ENCODE measurements at places on chromosomes 3 and 15.

GRCh38 chr3:11389386-11390268 is 117.4 kb downstream of the ATG7 start:
- H3K27me3 ChIP-seq = no peaks in the 10 kb centered on the region
- peaks cover 8% of the 10 kb centered on the region for H3K4me1 ChIP-seq
- DNase-seq = no peak
- no peaks in the 10 kb centered on the region for H3K36me3 ChIP-seq
- H3K27ac ChIP-seq = no peak overlapping the region

DNA sequence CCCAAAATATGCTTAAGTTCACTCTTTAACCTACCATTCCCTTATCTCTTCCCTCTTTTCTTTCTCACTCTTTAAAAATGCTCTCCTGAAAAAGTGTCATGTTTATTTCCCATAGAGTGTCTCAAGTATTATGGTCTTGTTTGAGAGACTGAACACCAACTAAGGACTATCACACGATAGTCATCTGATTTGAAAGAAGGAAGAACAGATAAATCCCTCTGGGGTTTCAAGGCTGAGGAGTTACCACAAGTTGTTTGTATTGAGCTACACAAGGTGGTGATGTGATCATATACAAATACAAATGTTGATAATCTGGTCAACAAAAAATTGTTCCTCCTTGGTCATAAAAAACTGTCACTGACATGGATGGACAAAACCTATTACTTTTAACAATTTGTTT is 13.8 kb downstream of the MEIS2 start:
- H3K27ac ChIP-seq = no peak overlapping the region
- no peaks in the 10 kb centered on the region for H3K36me3 ChIP-seq
- H3K27me3 ChIP-seq = no peaks in the 10 kb centered on the region

- H3K4me3 ChIP-seq = no peak overlapping the region
- H3K27me3 ChIP-seq = no peaks in the 10 kb centered on the region
- H3K36me3 ChIP-seq = no peaks in the 10 kb centered on the region
- no peaks in the 10 kb centered on the region for H3K4me1 ChIP-seq
- no peak for DNase-seq
Measured at GRCh38 chr3:10581251-10581650, 75.9 kb upstream of the ATP2B2 start.

- no peak overlapping the region for H3K27ac ChIP-seq
- H3K36me3 ChIP-seq = no peaks in the 10 kb centered on the region
- no peak overlapping the region for H3K4me3 ChIP-seq
- no peak for DNase-seq
Measured at GRCh38 chr3:87175732-87176131, 51.4 kb upstream of the CHMP2B start.

- H3K4me1 ChIP-seq = no peaks in the 10 kb centered on the region
- peak overlapping the region; percentile 62 for H3K27ac ChIP-seq
- no peak overlapping the region for H3K4me3 ChIP-seq
- peak; percentile 81 for DNase-seq
Measured at GRCh38 chr15:90823455-90823974, 44.9 kb upstream of the FURIN start.

DNA sequence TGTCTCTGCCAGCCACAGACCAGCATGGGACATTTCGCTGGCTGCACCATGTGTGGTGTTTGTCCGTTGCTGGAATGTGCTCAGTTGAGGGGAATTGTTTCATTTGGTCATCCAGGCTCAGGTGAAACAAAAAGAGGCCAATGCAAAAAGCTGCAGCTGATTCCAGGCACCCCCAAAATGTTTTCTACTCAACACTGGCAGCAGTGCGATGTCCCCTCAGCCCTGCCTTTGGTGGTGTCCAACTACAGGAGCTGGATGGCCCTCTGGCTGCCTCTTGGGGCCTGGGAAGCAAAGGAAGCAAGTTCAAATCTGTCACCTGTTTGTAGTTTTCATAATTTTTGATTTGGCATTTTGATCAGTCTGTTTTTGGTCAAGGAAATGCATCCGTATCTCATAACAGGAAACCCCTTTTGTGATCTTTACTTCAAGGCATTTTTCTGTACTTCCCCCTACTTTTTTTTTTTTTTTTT is 141.8 kb downstream of the EEFSEC start:
- H3K4me1 ChIP-seq = no peaks in the 10 kb centered on the region
- no peaks in the 10 kb centered on the region for H3K27me3 ChIP-seq
- no peak overlapping the region for H3K4me3 ChIP-seq
- no peak overlapping the region for H3K27ac ChIP-seq

GRCh38 chr15:96332637-96333121 is 2.2 kb downstream of the NR2F2 start:
- DNase-seq = no peak
- H3K4me1 ChIP-seq = no peaks in the 10 kb centered on the region
- H3K4me3 ChIP-seq = peak overlapping the region; percentile 50
- peak overlapping the region; percentile 84 for H3K27ac ChIP-seq
- H3K36me3 ChIP-seq = no peaks in the 10 kb centered on the region
- H3K27me3 ChIP-seq = no peaks in the 10 kb centered on the region

- H3K4me1 ChIP-seq = no peaks in the 10 kb centered on the region
- no peak for DNase-seq
- no peak overlapping the region for H3K27ac ChIP-seq
- no peak overlapping the region for H3K4me3 ChIP-seq
Measured at GRCh38 chr15:70034141-70034540, 63.6 kb downstream of the TLE3 start.

DNA sequence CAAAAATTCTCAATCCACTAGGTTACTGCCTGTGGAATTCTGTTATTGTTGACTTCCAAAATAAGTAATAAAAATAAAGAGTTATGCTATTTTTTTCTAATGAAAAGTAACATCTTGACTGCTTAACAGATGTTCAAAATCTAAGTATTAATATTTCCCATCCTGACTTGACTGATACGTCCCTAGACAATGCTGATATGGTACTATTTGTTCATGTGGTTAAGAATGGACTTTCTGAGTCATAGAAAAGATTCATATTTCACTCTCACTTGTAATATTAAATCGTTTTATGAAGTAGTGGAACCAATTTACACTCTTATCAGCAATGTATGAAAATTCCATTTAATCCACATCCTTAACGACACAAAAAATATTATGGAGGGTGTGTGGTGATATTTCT is 104.8 kb upstream of the PLSCR5 start:
- H3K4me1 ChIP-seq = no peaks in the 10 kb centered on the region
- no peaks in the 10 kb centered on the region for H3K36me3 ChIP-seq
- H3K4me3 ChIP-seq = no peak overlapping the region

DNA sequence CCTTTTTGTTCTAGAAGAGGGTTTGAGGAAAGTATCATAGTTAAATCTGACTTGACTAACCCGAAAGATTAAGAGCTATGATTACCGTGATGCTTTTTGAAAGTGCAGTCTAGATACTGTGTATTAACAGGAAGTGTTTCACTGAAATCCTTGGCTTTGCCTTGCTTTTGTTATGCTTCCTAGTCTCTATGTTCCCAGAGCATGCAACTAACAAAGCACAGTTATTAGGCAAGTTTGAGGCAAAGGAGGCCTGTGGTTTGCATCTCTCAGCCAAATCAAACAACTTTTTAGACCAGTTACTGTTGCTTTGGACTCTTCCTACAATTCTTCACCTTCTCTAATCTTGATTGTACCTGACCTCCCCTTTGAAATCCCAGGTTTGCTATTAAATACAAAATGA is 3.9 kb downstream of the LXN start:
- no peaks in the 10 kb centered on the region for H3K36me3 ChIP-seq
- no peaks in the 10 kb centered on the region for H3K27me3 ChIP-seq
- H3K4me3 ChIP-seq = no peak overlapping the region
- DNase-seq = no peak
- no peak overlapping the region for H3K27ac ChIP-seq

DNA sequence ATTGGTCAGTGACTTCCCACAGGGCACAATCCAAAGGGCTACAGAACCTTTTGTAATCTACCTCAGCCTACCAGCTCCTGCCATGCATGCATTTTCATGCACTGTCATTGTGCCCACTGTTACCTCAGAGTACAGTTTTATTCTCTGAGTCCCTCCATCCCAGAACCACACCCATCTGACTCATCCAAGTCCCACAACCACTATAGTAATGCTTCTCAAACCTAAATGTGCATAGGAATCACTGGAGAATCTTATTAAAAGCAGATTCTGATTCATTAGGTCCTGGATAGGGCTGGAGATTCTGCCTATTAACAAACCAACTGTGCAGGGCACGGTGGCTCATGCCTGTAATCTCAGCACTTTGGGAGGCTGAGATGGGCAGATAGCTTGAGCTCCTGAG is 3.7 kb upstream of the B3GALNT1 start:
- no peak for DNase-seq
- H3K27ac ChIP-seq = no peak overlapping the region
- no peaks in the 10 kb centered on the region for H3K36me3 ChIP-seq
- no peaks in the 10 kb centered on the region for H3K27me3 ChIP-seq
- H3K4me1 ChIP-seq = no peaks in the 10 kb centered on the region

DNA sequence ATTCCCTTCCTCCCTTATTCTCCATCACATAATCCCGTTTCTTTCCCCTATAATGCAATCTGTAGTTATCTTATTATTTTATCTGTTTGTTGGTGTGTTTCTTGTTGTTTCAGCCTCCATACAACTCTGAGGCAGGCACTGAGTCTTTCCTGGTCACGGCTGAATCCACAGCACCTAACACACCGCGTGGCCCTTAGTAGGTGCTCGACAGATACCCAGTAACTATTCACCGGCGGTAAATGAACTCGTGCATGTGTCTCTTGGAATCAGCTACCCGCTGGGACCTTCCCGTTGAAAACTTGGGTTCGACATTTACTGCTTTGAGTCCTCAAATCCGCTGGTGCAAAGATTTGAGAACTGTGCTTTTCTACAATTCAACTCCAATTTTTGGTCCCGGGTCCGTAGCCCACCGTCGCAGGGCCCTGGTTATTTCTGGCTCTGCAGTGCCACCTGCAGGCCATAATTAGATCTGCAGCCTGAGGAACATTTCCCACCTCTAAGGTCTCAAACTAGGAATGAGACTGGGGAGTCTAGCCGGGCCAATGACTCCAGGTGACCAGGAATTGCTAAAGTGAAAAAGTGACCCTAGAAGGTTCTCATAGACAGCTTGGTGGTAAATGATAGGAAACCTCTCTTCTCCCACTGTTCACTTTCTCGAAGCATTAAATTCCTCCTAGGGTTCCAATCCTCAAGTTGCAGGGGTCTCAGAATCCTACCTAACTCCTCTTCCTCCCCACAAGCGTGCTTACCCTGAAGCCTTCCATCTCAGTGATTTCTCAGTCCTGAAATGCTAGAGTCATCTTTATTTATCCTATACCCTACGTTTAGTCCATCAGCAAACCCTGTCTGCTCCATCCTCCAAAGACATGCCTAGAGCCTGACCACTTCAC is 40.0 kb upstream of the TRH start:
- no peaks in the 10 kb centered on the region for H3K36me3 ChIP-seq
- H3K4me3 ChIP-seq = no peak overlapping the region
- no peaks in the 10 kb centered on the region for H3K4me1 ChIP-seq
- no peaks in the 10 kb centered on the region for H3K27me3 ChIP-seq

GRCh38 chr3:171321559-171322360 is 138.4 kb downstream of the TNIK start:
- no peaks in the 10 kb centered on the region for H3K4me1 ChIP-seq
- no peak overlapping the region for H3K4me3 ChIP-seq
- no peaks in the 10 kb centered on the region for H3K36me3 ChIP-seq
- no peak for DNase-seq

DNA sequence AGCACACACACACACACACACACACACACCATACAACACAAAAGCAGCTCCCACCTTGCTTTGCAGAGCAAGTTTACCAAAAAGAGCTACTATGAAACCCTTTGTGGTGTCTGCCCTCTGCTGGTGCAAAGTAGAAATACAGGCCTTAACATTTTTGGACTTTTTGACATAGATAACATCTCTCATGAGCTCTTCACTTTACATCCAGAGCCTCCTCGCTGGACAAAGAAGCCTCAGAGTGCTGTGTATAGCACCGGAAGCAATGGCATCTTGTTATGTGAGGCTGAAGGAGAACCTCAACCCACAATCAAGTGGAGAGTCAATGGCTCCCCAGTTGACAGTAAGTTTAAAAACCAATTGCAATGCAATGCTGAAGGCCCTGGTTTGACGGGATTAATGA is 157.9 kb downstream of the CHL1 start:
- no peaks in the 10 kb centered on the region for H3K4me1 ChIP-seq
- no peaks in the 10 kb centered on the region for H3K27me3 ChIP-seq

Measured in colonic mucosa (tissue), 4 donors.